ENCODE measurements at places on chromosomes 3 and 15. TPM values are rescaled to one million over a fixed set of nuclear protein-coding genes. Genes with fewer than 3 reads are reported as not detected.

DNA sequence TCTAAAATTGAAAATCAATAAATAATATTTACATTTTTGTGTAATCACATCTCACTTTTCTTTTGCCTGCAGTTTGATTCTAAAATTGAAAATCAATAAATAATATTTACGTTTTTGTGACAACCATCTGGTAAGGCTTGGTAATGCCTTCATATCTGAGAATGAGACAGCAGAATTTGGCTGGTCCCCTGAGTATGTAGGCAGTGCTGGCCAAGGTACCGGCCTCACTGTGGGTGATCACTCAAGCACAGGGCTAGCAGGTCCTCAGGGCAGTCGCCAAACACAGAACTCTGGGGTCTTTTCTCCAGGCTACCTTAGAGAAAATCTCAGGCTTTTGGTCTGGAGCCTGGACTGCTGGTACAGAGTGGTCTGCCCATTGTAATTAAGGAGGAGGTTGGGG is 26.2 kb downstream of the RTP3 start:
- no peak for DNase-seq

Gene ENTPD3
- total RNA-seq, result not detected

DNA sequence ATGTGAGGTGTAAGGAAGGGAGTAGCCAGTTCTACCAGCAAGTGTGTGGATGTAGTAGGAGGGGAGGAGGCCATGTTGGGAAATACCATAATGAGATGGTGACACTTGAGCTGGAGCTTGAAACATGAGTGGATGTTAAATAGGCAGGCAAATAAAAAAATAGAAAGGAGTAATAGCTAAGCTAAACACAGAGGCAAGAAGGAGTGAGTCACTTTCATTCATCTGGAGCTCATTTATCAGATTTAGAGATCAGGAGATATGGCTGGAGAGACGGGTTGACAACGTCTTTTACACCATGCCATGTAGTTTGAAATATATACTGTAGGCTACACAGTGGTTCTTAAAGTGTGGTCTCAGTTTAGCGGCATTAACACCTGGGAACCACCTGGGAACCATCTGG is 390.5 kb downstream of the DIPK2A start:
- no peak for DNase-seq

Gene MESP1
- 5.3 TPM for total RNA-seq

Gene MCTP2
- total RNA-seq, result 16.2 TPM
